A549 treated with AZD2906 at 1 μM for 4 hours (cell line): ENCODE measurements at places on chromosomes 2 and 18. TPM values are rescaled to one million over a fixed set of nuclear protein-coding genes. Genes with fewer than 3 reads are reported as not detected.

TNS1 gene
- total RNA-seq, result 8.7 to 17.5 TPM (median 16.5 TPM) in 5 replicates

CCDC85A gene
- total RNA-seq, result 0.31 to 0.46 TPM (median 0.35 TPM) in 5 replicates

ST6GAL2 gene
- 9.5 to 16.9 TPM (median 13.1 TPM) in 5 replicates for total RNA-seq

ASXL3 gene
- total RNA-seq, result not detected in 5 replicates

UGT1A3 gene
- 0.05 to 0.09 TPM (median 0.07 TPM) in 4 of 5 replicates, not detected in the other for total RNA-seq

GPBAR1 gene
- total RNA-seq, result 0.24 to 0.54 TPM (median 0.40 TPM) in 5 replicates

SLC30A3 gene
- total RNA-seq, result 2.6 to 3.4 TPM (median 3.2 TPM) in 5 replicates

TMEM169 gene
- 0.22 to 0.37 TPM (median 0.29 TPM) in 5 replicates for total RNA-seq

BOD1L2 gene
- total RNA-seq, result not detected in 5 replicates

CFAP221 gene
- 0.14 to 0.40 TPM (median 0.26 TPM) in 5 replicates for total RNA-seq

NBAS gene
- 14.3 to 16.8 TPM (median 15.6 TPM) in 5 replicates for total RNA-seq

SERPINB4 gene
- 0.06 to 0.17 TPM (median 0.10 TPM) in 5 replicates for total RNA-seq

ALPG gene
- 0.33 to 0.55 TPM (median 0.50 TPM) in 5 replicates for total RNA-seq

TOGARAM2 gene
- 0.05 to 0.52 TPM (median 0.20 TPM) in 5 replicates for total RNA-seq

ADAM23 gene
- 8.4 to 10.3 TPM (median 9.1 TPM) in 5 replicates for total RNA-seq

PROC gene
- 5.0 to 5.8 TPM (median 5.5 TPM) in 5 replicates for total RNA-seq
